ENCODE measurements at places on chromosomes 3 and 15.
A peak's percentile ranks its signal among the peaks of the same experiment; 100 is the strongest.

GRCh38 chr3:73926360-73927202 is 301.8 kb upstream of the PDZRN3 start:
- DNase-seq: no peak

GRCh38 chr15:82972990-82973389 is 13.0 kb upstream of the RAMAC start:
- no peak for DNase-seq

DNA sequence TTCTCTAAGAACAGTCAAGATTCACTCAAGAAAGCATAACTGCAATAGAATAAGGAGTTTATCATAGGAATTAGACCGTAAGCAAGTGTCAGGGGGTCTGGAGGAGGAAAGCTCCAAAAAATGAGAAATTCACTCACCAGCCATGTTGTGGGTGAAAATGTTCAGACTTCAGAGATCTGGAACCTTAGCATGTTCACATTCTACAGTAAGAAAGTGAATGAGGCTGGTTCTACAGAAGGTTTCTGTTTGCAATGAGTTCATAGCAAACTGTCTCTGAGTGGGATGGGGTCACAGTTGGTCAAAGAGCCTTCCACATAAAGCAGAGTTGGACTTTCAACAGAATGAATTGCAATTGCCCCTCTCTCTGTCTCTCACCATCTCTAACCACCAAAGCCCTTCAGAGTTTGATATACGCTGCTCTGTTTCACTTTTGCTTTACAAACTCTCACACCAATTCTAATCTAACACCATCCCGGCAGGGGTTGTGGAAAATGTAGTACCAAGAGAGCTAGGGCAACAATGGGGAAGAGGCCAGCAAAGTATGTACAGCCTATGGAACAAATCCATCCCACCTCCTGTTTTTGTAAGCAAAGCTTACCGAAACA is 581.8 kb upstream of the UBE2E2 start:
- no peak for DNase-seq

DNA sequence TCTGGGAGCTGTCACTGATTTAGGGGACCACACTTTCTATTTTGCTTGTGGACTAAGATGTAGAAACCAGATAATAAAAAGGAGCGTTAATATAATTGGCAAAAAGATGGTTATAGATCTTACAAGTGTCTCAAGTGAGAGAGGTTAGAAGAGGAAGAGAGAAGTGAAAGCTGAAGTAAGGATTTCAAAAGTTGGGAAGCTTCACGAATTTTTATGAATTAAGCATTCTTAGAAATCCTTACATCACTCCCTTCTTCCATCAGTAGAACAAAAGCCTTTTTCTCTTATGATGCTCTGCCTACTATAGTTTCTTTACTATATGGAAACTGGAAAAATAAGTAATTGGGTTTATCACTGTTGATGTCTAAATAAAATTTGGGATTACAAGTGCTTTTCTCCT is 146.5 kb downstream of the FNDC3B start:
- no peak for DNase-seq

DNA sequence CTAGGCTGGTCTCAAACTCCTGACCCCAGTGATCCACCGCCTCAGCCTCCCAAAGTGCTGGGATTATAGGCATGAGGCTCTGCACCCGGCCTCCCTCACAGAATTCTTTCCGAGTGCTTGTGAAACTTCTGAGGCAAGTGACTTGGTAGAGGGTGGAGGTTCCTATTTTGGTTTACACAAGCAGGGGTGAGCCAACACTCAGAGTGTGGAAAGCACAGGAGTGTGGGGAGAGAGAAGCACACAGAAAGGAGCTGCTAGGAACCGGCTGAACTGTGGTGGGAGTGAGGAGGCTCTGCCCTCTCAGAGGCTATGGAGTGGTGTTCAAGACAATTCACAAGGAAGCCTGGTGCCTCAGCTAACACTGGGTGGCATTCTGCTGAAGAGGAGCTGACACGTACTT is 7.7 kb downstream of the CAPN3 start:
- DNase-seq: no peak

- no peak for DNase-seq
Observed at GRCh38 chr3:15074500-15074899, 9.4 kb upstream of the MRPS25 start.

DNA sequence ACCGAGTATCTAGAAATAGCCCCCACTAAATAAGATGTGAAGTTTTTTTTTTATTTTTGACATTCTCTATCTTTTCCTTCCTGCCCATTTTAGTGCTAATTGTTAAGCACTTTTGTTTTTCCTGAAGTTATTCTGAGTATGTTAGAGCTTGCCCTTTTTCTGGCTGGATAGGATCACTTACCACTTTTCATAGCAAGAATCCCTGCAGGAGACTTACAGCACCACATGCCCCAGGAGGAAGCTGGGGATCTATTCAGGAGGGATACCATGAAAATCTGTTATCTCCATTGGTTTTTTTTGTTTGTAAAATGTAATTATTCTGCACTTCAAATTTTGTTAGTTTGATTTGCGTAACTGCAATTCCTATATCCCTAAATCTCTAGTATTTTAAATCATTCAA is 968.4 kb downstream of the ZPLD1 start:
- no peak for DNase-seq

DNA sequence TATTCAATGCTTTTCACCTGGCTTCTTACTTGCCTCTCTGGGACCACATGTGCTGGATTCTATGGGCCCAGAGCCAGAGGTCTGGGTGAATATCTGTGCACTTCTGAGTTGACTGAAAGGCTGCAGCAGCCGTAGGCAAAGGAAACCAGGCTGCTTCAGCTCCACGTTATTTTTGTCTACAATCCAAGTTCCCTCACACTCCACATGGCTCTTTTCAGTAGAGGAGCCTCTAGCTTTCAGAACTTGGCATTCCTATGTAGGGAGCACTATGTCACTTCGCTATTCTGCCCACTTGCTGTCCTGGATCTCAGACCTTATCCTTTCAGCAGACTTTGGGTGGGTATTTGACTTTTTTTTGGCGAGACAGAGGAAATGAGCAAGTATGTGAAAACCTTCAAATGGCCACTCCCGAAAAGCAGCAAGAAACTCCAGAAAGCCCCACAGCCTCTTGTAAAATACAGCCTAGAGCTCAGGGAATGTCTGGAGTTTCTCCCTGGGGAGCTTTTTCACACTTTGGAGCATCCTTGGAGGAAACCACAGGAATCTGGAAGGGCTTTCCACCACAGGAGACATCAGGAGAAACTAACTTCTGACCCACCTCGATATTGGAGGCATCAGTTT is 80.9 kb downstream of the DUT start:
- DNase-seq: no peak

DNA sequence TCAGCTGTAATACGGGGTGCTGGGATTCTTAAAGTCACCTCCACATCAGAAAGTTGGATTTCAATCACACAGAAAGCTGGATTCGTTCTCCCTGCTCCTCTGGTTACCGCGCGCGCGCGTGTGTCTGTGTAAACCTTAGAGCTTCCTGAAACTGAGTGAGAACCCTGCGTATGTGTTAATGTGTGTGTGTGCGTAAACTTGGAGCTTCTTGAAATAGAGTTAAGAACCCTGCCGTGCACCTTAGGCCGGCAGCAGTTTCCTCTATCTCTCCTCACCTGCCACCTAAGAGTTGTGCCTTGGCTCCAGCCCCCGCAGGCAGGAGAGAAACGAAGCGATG is 531 bp downstream of the LZTFL1 start:
- DNase-seq: peak; percentile 17

GRCh38 chr3:194150252-194150934 is 14.4 kb downstream of the HES1 start:
- no peak for DNase-seq

GRCh38 chr3:70824773-70825172 is 512.3 kb upstream of the MDFIC2 start:
- no peak for DNase-seq

GRCh38 chr3:124552224-124552623 is 178.0 kb upstream of the UMPS start:
- DNase-seq: no peak

DNA sequence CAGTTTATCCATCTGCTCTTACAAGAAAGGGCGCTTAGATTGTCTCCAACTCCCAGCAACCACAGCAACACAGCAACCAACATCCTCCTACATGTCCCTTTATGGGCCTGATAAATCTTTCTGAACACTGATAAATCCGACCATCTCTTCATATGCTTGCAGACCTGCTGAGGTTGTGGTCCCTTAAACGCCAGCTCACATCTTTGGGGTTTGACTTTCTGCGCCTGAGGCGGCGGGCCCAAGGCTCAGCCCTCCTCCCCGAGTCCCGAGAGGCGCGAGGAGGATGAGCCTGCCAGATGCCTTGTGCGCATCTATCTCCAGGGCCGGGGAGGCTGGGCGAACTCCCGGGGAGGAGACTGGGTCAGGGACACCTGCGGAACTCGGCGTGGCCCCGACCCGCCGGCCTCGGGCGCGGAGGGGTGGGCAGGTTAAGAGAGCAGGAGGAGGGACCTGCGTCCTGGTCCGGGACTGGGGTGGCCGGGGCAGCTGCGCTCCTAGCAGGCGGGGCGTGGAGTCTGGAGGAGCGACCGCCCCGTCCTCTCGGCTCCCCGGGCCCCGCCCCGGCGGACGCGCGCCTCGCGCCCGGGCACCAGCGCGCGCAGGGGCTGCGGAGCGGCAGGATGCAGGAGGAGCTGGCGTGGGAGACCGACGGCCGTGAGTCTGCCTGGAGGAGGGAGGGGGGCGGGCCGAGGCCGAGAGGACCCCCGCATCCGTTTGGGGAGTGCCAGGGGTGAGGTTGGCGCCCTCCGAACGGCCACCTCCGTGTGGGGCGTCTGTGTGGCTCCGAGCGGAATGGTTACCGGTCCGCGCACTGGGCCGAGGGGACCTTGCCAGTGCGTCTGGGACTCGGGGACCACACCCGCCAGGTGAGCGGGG is at the start of gene ANKDD1A:
TSS of gene ANKDD1A (plus strand) at position 592 of the 876 bp plus-strand sequence. CDS start at position 621, 29 bp downstream.
- DNase-seq: peak; percentile 67

DNA sequence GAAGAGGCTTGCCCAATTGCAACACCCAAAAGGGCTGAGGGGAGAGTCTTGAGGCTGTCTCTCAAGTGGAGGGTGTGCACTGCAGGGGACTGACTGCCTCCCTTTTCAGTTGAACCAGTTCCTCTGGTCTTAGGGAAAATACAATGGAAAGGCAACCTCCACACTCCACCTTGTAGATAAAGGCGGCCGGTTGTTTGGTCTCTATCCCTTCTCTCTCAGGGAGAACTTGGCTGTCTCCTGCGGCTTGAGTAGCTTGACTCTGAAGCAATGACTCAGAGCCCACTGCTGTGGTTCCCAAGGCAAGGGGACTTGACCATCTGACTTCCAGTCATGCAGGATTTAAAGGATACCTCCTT is 143.2 kb upstream of the UMPS start:
- DNase-seq: no peak

- no peak for DNase-seq
Observed at GRCh38 chr3:86949850-86950249, 41.1 kb downstream of the VGLL3 start.

- DNase-seq: no peak
Observed at GRCh38 chr15:29312387-29312786, 42.8 kb upstream of the NSMCE3 start.

GRCh38 chr3:122929188-122930062 is 98.1 kb downstream of the SEMA5B start:
- DNase-seq: no peak

DNA sequence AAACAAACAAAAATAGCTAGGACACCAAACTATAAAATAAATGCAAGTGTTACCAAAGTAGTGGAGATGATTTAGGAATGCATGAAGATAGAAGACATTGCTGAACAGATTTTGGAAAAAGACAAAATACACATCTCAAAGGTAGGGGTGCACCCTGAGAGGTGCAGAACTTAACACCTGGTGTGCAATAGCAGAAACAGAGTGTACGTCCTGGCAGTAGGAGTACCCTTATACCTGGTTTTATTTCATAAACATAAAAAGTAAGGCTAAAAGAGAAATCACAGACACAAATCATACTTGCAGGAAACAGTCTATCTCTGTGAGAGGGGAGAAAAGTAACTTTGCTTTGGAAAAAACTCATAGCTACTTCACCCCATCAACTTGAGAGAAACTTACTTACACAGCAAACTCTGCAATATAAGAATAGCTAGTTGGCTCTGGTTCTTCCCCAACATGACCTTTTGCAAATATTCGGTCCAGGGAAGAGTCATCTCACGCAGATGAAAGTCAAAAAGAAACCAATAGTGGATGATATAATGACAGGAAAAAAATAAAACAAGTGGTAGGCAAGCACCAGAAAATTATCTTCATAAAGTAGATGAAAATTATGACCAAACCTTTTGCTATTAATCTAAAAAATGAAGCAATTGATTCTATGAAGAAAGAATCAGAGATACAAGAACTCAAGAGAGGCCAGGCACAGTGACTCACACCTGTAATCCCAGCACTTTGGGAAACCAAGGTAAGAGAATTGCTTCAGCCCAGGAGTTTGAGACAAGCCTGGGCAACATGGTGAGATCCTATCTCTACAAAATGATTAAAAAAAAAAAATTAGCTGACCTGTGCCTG is 108.9 kb upstream of the BNIP2 start:
- no peak for DNase-seq

DNA sequence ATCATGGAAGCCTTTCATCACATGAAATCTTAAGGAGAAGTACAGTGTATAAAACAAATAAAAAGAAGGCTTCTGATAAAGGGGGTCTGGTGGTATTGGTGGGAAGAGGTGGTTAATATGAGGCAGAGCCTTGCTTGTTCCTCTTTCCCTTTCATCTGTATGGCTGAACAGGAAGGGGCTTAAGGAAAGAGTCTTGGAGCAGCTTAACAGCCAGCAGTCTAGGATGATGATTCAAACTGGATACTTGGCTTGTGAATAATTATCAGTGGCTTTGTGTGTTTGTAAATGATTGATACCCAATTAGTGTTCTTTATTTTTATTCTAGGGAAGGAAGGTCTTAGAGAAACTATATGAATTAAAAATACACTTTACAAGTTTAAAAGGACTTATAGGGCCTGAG is 29.1 kb upstream of the TCAIM start:
- DNase-seq: no peak

DNA sequence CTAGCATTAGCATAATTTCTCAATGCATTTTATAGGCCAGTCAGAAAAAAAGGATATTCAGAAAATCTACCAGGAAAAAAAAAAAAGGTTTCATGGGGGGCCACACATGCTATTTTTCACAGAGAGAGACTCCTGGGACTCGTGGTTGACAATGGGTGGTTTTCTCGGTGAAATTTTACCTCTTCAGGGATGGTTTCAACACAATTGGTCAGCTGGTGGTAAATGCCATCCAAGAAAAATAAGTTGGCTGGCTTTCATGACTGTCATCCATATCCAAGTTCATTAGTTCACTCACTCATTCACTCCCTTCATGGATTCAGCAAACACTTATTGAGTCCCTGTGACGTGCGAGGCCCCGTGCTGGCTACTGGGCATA is 217.3 kb downstream of the SHQ1 start:
- no peak for DNase-seq

GRCh38 chr15:51380999-51381806 is 39.7 kb downstream of the GLDN start:
- DNase-seq: peak; percentile 40

DNA sequence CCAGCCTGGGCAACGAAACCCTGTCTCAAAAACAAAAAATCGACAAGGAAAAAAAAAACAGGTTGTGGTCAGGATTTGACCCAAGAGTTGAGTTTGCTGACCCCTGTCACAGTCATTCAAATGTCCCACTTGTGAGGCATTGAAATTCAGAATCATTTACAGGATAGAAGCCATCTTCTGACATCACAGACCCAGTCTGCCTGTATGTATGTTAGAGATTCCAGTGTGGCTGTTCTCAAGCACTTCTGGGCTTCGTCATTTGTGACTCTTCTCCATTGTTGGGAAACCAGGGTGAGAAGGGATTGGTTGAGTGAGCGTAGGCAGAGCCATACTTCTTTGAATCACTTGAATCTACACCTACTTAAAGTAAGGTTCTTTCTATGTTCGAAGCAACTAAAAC is 57.1 kb downstream of the LMLN start:
- no peak for DNase-seq
